NCI-H187 (cell line): ENCODE measurements at places on chromosomes 11 and 22.

DNA sequence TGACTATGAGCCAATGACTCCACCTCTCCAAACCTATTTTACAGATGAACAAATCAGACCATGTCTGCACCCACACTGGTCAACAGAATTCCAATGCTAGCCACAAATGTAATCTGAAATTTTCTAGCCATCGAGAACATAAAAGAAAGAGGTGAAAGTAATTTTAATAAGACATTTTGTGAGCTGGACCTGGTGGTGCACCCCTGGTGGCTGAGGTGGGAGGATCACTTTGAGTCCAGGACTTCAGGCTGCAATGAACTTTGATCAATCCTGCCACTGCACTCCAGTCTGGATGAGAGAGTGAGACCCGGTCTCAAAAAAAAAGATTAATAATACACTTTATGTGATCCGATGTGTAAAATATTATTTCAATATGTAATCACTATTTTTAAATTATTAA is 9.4 kb upstream of the RNF185 start:
- DNase-seq = no peak

DNA sequence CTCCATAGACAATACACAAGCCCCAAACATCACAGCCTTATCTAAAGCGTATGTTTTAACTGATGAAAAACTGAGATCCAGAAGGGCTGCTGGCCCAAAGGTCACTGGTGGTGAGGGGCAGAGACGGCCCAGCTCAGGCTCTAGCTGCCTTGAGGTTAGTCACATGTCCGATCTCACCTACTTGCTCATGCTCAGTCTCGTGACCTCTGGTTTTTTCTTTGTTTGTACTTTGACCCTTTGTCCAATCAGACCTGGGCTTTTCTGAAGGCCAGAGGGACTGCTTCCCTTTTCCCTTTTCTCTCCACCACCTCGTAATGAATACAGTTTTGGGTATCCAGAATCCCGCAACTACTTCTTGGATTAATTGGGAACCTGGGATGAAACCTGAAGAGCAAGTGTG is 28.6 kb downstream of the MMP20 start:
- DNase-seq = no peak

DNA sequence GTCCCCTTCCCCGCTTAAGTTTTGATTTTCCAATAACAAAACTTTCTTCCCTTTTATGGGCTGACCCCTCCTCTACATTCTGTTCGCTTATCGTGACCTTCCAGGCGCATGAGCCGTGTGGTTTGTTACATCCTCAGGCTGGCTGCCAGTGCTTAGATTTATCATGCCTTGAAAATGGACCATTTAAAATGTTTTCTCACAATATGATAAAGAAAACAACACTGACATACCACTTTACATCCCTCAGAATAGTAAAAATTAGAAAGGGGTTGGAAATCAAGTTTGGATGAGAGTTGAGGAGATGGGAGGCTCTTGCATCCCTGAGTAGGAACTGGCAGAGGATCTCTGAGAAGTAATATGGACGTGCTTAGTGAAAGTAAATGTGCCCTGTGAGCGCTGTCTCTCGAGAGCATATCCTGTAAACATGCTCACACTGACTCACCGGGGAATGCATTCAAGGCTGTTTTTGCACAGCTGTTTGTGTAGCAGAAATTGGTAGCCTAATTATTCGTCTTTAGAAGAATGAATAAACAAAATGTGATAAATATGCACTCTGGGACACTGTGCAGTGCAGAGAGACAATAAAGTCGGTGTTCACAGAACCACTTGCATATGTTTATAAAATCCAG is 17.1 kb upstream of the TOLLIP start:
- no peak for DNase-seq

DNA sequence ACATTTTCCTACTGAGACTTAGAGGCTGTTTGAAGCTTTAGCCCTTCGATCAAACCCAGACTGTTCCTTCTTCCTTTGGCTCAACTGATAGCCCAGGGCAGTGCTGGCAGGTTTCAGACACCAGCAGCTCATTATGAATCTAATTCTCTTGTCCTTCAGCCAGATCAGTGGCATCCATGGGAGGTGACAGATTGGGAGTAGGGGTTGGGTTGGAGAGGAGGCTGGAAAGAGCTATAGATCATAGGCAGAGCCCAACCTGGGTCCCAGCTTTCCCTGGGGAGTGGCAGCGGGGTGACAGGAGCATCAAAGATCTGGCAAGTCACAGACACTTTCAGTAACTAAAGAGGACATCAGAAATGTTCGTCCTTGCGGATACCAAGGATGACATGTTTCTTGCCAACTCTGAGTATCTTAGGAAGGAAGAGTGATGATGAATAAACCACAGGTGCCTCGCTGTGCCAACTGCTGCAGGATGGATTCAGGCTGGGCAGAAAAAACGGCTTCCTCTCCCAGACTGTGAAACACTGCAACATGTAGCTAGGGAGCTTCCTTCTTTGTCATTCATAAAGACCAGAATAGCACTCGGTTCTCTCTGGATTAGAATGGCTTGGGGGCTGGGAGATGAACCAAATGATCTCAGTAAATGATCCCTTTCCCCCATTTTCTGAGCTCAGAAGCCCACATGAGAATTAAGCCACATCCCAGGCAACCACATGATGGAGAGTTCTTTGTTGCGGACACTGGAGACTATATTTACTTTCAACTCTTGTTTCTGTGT is 19.1 kb downstream of the ABCC8 start:
- DNase-seq = no peak

DNA sequence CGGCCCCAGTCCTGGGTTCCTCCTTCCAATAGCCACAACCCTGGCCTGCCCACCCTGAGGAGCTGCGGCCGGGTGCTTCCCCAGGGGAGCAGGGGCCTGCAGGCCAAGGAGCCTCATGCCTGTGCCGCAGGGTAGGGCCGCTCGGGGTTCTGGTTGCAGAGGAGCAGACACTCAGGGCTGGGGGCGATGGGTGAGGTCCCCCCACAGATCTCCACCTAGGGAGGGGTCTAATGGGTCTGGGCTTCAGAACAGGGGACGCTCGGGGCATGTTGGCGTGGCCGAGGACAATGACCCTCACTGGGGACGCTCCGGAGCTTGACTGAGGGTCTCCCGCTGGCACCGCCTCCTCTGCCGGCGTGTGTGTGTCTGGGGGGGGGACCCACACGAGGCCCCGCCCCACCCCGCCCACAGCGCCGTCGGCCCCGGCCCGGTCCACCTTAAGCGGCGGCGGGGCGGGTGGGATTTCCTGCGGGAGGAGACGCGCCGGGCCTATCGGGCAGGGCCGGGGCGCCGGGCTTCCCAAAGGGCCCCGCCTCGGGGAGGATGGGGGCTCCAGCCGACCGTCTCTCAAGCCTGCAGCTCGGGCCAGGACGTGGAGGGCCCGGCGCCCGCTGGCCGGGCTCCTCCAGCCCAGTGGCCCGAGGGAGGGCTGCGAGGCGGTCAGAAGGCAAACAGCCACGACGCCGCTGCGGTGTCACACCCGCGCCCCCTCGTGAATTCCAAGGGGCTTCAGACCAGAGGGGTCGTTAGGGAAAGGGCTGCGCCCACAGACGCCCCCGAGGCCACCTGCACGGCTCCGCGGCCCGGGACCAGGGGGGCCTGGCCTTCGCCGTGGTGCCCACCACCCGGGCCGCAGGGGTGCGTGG is 640 bp upstream of the ZDHHC8 start:
- no peak for DNase-seq

GRCh38 chr11:111944139-111944538 is 7.0 kb downstream of the DIXDC1 start:
- DNase-seq = no peak

GRCh38 chr11:129279326-129280026 is 87.4 kb upstream of the ARHGAP32 start:
- DNase-seq = peak; percentile 62

- DNase-seq = peak; percentile 25
Measured at GRCh38 chr11:65315204-65315865, 669 bp downstream of the CDC42EP2 start.

DNA sequence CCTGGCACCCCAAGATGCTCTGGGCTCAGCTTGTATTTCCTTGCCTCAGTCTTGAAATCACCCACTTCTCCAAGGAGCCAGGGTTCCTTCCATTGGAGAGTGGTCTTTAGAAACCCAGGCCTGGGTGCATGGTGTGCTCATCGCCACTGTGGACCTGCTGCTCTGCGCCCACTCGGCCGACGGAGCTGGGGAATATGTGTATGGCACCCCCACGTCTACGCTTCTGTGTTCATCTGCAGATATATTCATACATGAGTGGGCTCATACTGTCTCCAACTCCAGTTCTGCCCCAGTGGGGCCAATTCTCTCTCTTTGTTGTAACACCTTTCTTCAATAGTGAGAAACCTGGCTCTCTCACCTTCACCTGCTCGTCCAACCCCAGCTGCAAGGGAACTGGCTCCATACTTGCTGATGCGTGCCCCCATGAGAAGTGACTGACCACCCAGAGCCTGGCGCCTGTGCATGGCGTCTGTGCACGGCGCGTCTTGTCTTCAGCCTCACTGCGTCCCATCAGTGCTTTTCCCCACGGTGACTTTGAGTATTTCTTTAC is 39.8 kb downstream of the KCNQ1 start:
- DNase-seq = no peak
